ENCODE measurements at places on chromosomes 11 and 22.

GRCh38 chr22:39589875-39590274 lies 19.3 kb downstream of the CACNA1I start:
- no peak for DNase-seq

- no peak for DNase-seq
These were observed 453.5 kb downstream of the LRRC4C start for GRCh38 chr11:41005986-41006385.

- DNase-seq = no peak
These were observed 59.9 kb downstream of the PAK1 start for GRCh38 chr11:77413850-77414460.

DNA sequence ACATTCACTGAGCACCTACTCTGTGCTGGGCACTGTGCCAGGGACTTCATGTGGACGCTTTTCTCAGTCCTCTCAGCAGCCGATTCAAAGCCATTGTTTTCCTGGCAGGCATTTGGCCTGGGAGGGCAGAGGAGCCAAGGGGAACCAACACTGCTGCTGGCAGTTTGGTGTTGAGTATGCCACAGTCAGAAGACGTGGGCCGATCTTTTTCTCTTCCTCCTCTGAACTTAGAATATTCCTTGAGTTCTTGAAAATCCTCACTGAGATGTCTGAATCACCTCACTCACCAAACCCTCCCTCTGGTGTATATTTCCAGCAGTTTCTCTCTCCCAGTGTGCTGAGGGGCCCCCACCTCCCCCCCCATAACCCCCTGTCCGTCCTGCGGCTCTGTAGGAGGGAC lies 114.5 kb upstream of the CRYBB3 start:
- DNase-seq = no peak

DNA sequence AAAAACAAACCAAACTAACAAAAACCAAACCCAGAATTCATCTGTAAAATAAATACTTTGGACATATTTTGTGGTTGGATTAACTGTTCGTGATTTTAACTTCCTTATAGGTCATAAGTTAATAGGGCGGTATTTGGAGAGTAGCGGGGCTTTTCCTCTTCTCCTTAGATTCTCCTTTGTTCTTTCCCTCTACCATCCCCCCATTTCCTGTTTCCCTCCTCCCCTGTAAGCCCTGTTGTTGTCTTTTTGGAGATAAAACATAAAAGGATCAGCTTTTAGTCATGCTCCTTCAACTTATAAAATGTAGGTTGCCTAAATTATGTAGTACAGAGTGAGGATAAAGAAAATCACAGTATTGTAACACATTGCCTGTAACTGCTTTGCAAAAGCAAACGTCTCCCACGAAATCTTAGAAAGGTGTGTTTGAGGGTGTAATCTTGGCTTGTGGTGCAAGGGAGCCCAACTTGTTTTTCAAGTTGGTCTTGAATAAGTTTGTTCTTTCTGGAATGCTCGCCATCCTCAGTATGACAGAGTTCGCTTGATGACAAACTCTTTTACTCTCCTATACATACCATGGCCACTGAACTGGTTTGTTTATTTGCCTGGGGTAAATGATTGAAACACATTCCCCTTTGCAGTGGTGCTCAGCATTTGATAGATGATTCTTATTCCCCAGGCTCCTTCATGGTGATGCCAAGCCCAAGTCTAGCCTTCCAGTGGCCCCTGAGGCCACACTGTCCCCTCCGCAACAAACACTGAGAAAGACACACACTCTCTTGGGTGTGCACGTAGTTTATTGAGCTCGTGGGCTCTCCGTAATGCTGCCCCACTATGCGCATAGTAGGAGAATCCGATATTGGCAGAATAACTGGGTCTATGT lies 49.4 kb downstream of the TEAD1 start:
- no peak for DNase-seq

DNA sequence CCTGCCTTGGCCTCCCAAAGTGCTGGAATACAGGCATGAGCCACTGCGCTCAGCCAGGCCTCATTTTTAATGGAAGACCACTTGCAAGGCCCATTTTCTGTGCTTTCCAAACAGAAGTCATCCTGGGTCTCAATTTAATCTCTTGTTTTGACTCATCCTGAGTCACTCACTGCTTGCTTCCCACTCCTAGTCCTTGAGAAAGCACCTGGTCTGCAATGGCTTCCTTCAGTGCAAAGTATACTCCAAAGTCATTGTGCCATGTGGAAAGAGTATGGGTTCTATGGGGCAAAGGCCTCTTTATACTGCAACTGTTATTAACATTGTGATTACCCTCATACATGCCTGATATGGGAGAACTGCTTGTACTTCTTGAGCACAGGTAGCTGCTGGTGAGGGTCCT lies 18.3 kb upstream of the SLC5A1 start:
- DNase-seq = no peak

DNA sequence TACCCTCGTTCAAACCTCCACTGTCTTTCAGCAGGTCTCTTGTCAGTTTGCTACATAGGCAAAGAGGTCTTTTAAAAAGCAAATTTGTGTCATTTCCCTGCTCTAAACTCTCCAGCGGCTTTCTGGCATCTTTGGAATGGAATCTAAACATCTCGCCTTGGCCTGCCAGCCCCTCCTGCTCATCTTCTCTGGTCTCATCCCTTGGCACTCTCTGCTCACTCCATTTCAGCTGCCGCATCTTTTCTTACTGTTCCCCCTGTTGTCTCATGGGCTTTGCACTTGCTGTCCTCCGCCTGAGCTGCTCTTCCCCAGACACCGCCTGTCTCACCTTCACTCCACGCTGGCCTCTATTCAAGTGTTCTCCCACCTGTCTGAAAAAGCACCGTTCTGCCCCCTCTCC lies 46.6 kb downstream of the BMAL1 start:
- no peak for DNase-seq

GRCh38 chr22:49302530-49302929 lies 525.1 kb downstream of the BRD1 start:
- DNase-seq = no peak

DNA sequence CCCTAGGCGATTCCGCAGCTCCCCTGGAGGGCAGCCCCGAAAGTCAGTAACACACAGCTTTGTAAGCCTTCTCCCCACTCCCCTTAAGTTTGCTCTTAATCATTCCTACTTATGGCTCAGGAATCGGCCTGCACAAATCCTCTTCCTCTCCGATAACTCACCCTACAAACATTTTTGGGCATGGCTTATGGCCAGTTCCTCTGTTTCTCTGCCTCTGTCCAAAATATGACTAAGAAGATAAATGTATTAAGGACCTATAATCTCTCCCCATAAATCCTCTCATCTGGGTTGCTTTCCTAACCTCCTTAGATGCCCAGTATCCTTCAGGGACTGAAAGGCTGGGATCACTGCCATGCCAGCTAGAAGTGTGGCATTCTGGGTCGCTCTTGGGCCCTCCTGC lies 41.0 kb downstream of the PAMR1 start:
- no peak for DNase-seq

DNA sequence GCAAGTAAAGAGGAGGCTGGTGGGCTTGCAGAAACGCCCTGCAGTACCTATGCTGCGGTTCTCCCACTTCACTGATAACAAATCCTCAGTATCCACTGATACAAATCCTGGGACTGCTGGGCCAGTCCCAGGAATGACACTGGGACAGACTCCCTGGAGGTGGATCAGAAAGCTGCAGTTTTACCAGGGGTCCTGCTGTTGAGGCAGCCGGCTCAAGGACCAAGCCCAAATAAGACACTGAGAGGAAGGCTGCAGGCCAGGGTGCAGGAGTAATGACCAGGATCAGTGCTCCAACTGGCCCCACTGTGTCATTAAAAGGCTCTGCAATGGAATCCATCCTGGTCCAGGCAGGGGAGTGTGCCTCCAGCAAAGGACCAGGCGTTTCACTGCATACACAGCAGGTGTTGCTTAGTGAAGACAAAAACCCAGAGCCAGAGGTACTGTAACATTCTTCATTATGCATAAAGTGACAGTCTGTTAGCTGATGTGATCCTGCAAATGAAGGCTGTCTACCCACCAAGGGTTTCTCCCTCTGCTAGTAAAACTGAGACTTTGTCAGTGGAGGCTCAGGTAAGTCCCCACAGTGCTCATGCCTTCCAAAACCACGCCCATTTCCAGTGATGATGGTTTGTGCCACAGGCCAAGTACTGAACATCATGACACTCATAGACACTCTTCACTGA lies 1.4 kb upstream of the C22orf39 start:
- peak; percentile 33 for DNase-seq

- no peak for DNase-seq
These were observed 6.2 kb downstream of the MRGPRD start for GRCh38 chr11:68974421-68975194.

- peak; percentile 66 for DNase-seq
These were observed 90.6 kb downstream of the RPS6KA4 start for GRCh38 chr11:64449381-64450167.

DNA sequence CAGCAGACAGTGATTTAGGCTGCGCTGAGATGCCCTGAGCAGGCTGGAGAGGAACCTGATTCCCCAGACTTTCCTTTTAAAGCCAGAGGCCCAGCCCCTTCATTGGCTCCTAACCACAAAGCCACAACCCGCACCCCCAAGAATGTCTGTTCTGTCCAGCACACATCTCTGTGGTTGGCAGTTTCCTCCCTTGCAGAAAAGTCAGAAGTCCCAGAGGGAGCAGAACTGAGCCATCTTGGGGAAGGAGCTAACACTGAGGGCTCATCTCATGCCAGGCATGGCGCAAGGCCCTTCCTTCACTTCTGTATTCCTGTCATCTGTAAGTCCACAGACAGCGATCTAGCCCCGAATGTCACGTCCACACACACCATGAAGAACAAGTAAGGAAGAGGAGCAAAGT lies 97.1 kb upstream of the SYT13 start:
- no peak for DNase-seq

DNA sequence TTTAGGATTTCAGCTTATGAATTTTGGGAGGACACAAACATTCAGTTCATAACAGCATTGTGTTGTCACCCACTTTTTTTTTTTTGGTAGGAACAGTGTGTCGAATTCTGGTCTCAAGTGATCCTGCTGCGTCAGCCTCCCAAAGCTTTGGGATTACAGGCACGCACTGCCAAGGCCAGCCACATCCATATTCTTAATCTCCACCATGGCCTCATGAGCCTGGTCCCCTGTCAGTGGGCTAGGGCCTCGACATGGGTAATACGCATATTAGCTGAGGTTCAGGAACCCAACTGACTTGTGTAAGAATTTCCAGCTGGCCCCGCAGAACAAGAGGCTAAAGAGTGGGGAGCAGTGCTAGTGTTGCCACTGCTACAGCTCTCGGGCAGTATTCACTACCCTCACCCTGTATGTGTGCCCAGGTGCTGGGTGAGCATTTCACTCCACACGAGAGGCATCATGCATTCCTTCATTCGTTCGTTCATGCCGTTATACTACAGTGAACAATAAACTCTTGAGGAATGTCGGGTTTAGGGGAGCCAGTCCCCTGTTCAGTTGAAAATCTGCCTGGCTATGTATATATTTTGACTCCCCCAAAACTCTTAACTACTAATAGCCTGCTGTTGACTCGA lies 5.2 kb upstream of the VPREB1 start:
- DNase-seq = no peak

GRCh38 chr11:104051778-104052177 lies 15.3 kb downstream of the DDI1 start:
- no peak for DNase-seq

GRCh38 chr11:26247340-26247739 lies 84.6 kb upstream of the ANO3 start:
- DNase-seq = no peak

GRCh38 chr11:34345540-34345876 lies 12.3 kb downstream of the ABTB2 start:
- DNase-seq = no peak

- no peak for DNase-seq
These were observed 32.7 kb upstream of the CCDC34 start for GRCh38 chr11:27395556-27396258.

- no peak for DNase-seq
These were observed 15.0 kb upstream of the MOB2 start for GRCh38 chr11:1501421-1502167.

DNA sequence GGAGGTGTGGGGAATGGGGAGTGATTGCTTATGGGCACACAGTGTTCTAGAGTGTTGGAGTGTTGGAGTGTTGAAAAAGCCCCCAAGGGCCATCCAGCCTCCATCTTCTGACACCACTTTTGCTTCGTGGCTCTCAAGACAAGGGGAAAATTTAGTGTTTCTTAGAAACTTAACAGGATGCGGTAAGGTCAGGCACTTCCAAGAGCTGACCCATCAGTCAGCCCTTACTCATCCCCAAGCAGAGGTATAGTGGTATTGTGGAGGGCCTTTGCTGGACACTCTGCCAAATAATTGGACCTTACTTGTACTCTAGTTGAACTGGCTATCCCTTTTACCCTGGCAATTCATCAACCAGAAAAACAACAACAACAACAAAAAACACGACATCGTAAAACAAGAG lies 14.8 kb upstream of the ALDH3B2 start:
- no peak for DNase-seq

- DNase-seq = no peak
These were observed 133.1 kb upstream of the TBCEL start for GRCh38 chr11:120890609-120891320.

DNA sequence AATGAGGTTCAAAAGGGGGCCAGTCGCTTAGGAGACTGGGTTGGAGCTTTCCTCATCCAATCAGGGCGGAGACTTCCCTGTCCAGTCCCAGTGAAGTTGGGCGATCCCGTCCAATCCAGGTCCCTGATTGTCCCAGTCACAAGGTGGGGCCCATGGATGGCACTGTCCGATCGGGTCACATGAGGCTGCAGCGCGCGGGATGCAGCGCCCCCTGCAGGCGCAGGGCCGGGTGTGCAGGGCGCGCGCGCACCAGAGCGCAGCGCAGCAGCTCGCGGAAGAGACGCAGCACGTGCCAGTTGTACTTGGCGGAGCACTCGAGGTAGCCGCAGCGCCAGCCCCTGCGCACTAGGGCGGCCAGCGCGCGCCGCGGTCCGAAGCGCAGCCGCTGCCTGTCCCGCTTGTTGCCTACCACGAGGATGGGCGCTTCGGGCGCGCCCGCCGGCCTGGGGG lies 2.3 kb downstream of the RASL10A start:
- no peak for DNase-seq

GRCh38 chr11:120391854-120392253 lies 55.6 kb downstream of the ARHGEF12 start:
- no peak for DNase-seq

- DNase-seq = no peak
These were observed 726 bp downstream of the ST3GAL4 start for GRCh38 chr11:126355926-126356897.

DNA sequence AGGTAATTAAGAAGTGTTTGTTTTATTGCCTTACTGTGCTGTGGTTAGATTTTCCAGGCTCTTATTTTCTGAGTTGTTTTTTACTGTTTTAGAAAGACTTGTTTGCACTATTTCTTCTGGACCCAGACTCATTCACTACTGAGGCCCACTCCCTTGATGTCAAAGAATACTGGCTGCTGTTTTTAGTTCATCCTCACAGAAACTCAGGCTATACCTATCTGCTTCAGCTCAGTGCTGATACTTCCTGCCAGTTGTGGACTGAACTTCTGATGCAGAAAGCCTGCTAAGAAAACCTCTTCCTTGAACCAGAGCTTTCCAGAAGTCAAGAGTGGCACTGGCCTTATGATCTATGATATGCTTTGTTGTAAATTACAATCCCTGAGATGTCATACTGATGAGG lies 15.9 kb upstream of the PIK3IP1 start:
- no peak for DNase-seq
